ENCODE measurements at places on chromosomes 11 and 22. TPM values are rescaled to one million over a fixed set of nuclear protein-coding genes. Genes with fewer than 3 reads are reported as not detected.

- DNase-seq = no peak
Observed at GRCh38 chr22:50657925-50658324, 14.7 kb upstream of the SHANK3 start.

DNA sequence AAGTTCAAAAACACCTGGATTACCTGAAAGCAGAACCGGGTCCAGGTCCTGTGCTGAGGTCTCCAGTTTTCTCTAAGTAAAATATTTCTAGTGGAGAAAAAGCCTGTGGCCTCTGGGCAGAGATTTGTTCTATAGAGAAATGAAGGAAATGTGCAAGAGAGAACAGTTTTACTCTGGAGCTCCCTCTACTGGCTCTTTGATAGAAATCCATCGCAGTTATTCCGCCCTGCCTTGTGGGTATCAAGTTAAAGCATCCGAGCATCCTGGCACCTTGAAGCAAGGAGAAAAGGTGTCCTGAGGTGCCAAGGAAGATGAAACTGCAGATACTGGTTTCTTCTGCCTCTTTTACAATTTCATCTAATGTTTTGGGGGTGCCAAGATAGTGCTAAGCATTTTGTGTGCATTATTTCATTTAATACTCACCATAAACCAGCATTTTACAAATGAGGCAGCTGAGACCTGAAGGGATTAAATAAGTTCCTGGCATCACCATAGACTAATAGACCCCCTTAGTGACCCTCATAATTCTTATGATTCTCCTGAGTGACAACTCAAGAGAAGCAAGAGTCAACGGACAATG is 113.1 kb upstream of the HSD17B12 start:
- DNase-seq = no peak

GRCh38 chr11:133844217-133844616 is 1.1 kb downstream of the SPATA19 start:
- DNase-seq = no peak

- DNase-seq = no peak
Observed at GRCh38 chr11:40647295-40647694, 812.2 kb downstream of the LRRC4C start.

- no peak for DNase-seq
Observed at GRCh38 chr22:37148742-37149665, 712 bp downstream of the IL2RB start.

DNA sequence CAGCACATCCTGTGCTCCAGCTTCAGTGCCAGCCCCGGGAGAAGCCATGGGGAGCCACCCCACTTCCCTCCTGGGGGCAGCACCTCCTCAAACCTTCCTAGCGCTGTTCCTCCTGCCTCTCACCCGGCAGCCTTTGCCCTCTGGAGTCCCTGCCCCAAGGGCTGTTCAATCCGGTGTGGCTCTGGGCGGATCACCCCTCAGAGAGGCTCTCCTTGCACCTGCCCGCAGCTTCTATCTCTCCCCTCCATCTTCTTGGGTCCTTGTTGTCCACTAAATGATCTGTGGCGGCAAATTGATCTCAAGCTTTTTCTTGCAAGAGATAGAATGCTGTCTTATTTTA is 18.1 kb upstream of the CDKN1C start:
- DNase-seq = no peak

DNA sequence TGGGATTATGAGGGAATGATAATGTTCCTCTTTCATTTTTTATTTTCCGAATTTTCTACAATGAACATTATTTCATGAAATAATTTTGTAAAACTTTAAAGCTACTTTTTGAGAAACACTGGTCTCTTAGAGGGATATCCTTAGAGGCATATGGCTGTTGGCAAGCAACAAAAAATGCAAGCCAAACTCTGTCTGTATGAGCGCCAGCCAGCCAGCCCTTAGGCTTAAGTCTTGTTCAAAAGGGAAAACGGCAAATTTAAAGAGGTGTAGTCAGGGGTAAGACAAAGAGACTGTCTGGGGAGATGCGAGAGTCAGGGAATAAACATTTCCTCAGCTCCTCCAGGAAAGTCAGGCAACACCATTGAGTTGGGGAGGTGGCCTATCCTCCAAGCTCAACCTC is 22.5 kb downstream of the ASCC2 start:
- no peak for DNase-seq

DNA sequence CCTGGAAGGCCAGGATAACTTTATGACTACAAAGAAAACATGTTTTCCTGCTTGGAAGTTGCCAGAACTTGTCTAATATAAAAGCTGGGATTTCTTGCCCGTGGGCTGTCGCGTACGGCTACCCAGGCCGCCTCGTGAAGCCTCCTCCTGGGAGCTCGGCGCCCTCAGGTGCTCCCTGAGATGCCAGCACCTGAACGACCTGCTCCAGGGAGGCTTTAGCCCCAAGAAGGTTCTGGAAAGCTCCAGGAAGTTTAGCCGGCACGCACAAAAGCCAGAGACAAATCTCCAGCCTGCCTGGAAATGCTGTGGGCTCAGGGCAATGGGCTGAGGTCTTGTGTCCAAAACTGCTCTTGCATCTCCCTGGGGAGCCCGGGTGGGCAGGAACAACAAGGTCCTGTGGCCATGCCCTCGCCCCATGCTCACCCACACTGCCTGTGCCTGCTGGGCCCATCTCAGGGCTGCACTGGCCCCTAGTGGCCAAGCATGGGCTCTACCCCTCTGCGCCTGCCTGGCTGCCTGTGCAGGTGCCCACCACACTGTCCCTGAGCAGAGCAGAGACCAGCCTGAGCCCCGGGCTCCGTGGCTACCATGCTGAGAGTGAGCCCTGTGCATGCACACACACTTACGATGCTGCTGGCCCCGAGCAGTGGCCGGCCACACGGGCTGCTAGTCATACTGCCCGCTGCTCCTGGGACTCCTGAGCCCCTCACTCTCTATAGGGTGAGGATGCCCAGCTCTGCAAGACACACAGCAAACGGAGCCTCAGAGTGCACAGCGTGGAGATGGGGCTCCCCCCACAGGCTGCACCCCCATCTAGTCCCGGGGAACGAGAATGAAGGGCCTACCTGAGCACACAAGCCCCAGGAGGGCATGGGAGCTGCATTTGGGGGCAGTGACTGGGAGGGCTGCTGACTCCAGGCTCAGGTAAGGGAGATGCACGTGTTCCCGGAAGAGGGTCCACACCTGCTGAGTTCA is 4.9 kb upstream of the CELSR1 start:
- DNase-seq = peak; percentile 73

DNA sequence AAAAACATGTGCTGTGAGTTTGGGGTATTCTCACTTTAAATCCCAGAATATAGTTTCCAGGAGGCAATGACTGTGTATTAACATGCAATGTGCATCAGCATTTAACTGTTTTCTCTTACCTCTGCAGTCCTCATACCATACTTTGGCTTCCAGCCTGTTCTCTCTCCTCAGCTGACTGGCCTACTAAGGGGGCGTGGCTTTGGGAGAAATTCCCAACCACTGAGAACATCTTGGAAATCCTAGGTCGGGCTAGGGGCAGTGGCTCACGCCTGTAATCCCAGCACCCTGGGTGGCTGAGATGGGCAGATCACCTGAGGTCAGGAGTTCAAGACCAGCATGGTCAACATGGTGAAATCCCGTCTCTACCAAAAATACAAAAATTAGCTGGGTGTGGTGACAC is 13.5 kb upstream of the ZC3H12C start:
- no peak for DNase-seq

DNA sequence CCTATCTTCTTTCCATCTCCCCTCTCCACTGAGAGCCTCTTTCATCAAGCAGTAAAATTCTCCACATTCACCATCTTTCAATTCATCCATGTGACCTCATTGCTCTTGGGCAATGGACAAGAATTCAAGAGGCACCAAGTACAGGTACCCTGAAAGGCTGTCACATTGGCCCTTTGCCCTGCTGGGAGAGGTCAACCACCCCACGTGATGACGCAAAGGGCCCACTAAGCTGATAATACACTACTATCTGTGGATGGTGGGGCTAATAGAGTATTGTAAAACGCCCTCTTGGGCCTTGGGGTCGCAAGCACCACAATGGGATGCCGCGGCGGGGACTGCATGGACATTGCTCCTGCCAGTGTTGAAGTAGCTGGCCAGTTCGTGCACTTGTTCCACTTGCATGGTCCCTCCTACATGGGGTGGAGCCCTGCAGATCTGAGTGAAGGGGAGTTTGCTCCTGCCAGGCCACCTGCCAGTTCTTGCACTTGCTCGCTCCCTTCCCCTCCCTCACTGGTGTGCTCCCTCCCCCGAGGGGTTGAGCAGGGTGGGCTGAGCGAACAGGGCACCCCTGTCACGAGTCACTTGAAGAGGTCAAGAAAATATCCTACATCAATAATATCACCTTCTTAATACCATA is 1578.8 kb upstream of the RAG2 start:
- DNase-seq = no peak

DNA sequence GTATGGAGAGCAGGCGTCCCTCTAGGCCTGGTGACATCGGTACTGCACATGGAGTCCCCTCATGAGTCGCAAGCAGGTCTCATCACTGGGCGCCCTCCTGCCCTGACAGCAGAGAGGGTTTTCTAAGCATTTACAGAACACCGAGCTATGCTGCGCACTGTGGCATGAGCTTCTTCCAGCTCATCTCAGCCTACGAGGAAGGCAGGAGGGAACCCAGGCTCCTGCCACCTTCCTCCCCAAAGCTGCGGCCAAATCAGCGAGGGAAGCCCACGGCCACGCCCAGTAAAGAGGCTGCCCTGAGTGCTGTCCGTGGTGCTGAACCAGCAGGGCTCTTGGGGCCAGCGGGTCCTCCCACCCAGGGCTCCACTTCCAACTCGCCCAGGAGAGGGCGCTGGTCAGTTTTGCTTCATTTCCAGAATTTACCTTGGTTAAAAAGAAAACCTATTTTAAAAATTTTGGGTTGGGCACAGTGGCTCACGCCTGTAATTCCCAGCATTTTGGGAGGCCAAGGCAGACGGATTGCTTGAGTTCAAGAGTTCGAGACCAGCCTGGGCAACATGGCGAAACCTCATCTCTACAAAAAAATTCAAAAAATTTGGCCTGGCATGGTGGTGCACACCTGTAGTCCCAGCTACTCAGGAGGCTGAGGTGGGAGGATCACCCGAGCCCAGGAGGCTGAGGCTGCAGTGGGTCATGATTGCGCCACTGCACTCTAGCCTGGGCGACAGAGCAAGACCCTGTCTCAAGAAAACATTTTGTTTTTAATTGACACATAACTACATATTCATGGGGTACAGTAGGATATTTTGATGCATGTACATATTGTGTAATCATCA is 34.2 kb downstream of the PHF21B start:
- DNase-seq = peak; percentile 81

DNA sequence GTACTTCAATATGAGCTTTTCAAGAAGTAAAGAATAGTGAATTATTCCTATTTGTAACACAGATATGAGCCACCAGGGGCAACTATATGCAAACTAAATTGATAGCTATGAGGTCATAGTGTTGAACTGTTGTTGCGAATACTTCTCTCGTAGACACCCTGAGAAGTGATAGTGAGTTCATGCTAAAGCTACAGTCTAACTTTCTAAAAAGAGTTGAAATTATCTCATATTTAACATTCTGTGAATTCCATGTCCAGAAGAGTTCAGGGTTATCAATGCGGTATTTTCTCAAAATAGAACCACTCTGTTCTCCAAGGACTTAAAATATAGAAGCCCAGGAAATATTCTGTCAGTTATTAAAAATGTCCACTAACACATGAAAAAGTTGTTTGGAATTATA is 185.4 kb downstream of the AASDHPPT start:
- no peak for DNase-seq

- no peak for DNase-seq
Observed at GRCh38 chr11:117768506-117768905, 28.5 kb downstream of the DSCAML1 start.

GRCh38 chr11:37946155-37946766 is 1348.2 kb upstream of the RAG2 start:
- DNase-seq = peak; percentile 10

Gene OR2AT4
- total RNA-seq = not detected

Gene CACNA1I
- not detected for total RNA-seq

Gene RBM14
- 19.9 TPM for total RNA-seq

Gene ADM2
- 6.9 TPM for total RNA-seq

Gene OR2D2
- total RNA-seq = not detected

All from MG63 (cell line).